Heart right ventricle (tissue), 16 donors: ENCODE measurements at places on chromosomes 5 and 9. TPM values are rescaled to one million over a fixed set of nuclear protein-coding genes. Genes with fewer than 3 reads are reported as not detected.
A peak's percentile ranks its signal among the peaks of the same experiment; 100 is the strongest.

DNA sequence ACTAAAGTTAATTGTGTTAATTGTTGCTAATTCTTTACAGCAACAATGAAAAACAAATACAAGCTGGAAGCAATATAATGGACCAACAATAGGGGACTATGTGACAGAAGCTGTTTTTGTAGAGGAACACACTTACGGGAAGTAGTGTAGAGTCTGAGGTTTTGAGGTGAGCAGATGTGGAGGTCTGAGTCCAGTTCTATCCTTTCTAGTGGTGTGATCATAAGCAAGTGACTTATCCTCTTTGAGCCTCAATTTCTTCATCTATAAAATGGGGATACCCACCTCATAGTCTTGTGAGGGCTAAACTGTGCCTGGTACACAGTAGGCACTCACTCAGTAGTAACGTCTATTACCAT is 28.3 kb downstream of the ALG2 start:
- no peaks in the 10 kb centered on the region for H3K36me3 ChIP-seq
- H3K27ac ChIP-seq, result no peak overlapping the region
- H3K27me3 ChIP-seq, result no peaks in the 10 kb centered on the region

DNA sequence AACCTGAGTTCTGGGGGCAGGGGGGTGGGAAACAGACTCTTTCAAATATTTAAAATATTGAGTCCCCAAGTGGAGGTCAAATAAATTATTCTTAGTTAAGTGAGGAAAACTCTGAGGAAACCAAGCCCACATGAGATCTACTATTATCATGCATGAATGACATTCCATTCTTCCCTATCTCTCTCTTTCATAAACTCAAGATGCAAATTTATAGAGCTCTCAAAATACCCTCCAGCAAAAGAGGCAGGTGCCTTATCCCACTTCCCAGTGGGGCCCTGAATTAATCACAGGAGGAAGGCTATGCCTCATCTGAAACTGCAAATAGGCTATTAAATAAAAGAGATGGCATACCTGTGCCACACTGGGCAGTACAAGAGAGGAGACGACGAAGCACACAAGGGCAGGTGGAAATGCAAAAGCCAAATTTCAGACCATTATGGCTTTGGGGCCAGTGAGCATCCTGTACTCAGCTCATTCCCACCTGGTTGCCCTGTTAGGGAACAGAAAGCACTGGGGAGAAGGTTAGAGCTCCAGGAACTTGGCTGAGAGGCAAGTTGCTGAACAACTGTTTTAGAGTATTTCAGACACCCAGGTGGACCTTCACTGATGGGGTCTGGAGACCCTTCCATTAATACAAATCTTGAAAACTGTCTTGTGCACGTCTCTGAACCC is 102.2 kb upstream of the EQTN start:
- H3K4me3 ChIP-seq, result no peak overlapping the region
- no peaks in the 10 kb centered on the region for H3K36me3 ChIP-seq
- peaks cover 5% of the 10 kb centered on the region for H3K4me1 ChIP-seq
- H3K27ac ChIP-seq, result no peak overlapping the region
- H3K27me3 ChIP-seq, result no peaks in the 10 kb centered on the region

- no peak overlapping the region for H3K27ac ChIP-seq
- peaks cover 9% of the 10 kb centered on the region for H3K4me1 ChIP-seq
- no peaks in the 10 kb centered on the region for H3K36me3 ChIP-seq
- peak; percentile 80 for DNase-seq
These were observed 74.6 kb upstream of the CPLX2 start for GRCh38 chr5:175796536-175797499.

- H3K27me3 ChIP-seq, result no peaks in the 10 kb centered on the region
- no peak overlapping the region for H3K4me3 ChIP-seq
- no peaks in the 10 kb centered on the region for H3K36me3 ChIP-seq
- H3K27ac ChIP-seq, result peak overlapping the region; percentile 66
- DNase-seq, result no peak
- peaks cover 10% of the 10 kb centered on the region for H3K4me1 ChIP-seq
These were observed 16.2 kb downstream of the CDC14B start for GRCh38 chr9:96603305-96604003.

DNA sequence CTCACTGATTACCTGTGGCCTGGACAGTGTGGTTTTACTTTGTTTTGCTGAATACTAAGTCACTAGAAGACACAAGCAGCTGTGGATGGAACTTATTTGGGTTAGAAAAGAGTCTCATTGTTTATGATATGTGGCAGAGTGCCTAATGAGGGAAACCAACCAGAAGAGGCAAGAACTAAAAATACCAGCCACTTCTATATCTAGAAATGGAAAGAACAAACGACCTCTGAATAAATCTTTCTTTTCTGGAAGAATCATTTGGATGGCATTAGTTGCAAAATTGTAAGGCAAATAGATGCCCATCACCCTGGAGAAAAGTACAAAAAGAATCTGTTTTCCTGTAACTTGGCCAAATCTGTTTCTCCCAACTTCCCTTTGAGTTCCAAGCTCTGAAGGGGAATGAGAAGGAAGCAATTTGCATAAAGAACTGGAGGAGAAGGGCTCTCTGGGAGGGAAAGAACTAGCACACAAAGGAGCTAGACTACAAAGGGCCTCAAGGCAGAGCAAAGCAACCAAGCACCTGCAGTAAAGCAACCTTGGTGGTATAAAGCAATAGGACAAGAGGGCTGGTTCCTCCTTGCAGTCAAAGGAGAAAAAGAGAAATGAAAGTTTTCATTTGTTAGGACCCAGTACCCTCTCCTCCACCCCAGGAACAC is 455.4 kb downstream of the CAAP1 start:
- no peaks in the 10 kb centered on the region for H3K27me3 ChIP-seq
- no peaks in the 10 kb centered on the region for H3K4me1 ChIP-seq
- H3K27ac ChIP-seq, result no peak overlapping the region
- no peak for DNase-seq

- no peak overlapping the region for H3K4me3 ChIP-seq
- no peaks in the 10 kb centered on the region for H3K36me3 ChIP-seq
- H3K27me3 ChIP-seq, result no peaks in the 10 kb centered on the region
- H3K4me1 ChIP-seq, result no peaks in the 10 kb centered on the region
- no peak overlapping the region for H3K27ac ChIP-seq
These were observed 405.6 kb downstream of the DMRT2 start for GRCh38 chr9:1455766-1456165.

DNA sequence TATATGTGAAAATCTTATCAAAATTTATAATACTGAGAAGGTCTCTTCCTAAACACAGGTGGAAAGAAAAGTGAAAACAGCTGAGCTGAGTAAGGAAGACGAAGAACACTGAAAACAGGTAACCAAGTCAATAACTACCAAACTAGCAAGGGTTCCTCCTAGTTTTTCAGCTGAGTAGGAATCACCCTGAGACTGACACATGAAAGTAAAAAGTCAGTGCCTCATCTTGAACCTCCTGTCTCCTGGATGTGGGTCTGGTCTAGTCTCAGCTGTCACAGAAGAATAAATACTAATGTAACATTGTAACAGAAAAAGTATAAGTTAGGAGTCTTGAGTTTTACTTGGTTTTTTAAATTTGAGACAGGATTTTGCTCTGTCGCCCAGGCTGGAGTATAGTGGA is 121.0 kb downstream of the MEF2C start:
- H3K36me3 ChIP-seq, result peaks cover 60% of the 10 kb centered on the region
- DNase-seq, result no peak

DNA sequence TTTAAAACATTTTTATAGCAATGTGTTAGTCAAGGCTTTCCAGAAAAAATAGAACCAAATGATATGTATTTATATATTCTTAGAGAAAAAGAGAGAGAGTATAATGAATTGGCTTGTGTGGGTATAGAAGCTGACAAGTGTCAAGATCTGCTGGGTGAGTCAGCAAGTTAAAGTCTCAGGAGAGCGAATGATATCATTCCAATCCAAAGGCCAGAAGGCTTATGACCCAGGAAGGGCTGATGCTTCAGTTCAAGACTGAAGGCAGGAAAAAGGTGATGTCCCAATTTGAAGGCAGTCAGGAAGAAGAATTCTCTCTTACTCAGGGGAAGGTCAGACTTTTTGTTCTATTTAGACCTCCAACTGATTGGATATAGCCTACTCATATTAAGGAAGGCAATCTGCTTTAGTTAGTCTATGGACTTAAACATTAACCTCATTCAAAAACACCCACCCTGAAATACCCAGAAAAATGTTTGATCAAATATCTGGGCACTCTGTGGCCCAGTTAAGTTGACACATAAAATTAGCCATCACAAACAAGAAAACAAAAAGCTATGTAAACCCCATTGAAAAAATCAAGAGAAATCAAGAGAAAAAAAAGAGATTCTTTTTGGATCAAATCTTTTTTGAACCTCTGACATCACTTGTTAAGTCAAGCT is 189.6 kb downstream of the PIK3R1 start:
- H3K4me3 ChIP-seq, result no peak overlapping the region
- H3K36me3 ChIP-seq, result no peaks in the 10 kb centered on the region
- no peaks in the 10 kb centered on the region for H3K4me1 ChIP-seq

DNA sequence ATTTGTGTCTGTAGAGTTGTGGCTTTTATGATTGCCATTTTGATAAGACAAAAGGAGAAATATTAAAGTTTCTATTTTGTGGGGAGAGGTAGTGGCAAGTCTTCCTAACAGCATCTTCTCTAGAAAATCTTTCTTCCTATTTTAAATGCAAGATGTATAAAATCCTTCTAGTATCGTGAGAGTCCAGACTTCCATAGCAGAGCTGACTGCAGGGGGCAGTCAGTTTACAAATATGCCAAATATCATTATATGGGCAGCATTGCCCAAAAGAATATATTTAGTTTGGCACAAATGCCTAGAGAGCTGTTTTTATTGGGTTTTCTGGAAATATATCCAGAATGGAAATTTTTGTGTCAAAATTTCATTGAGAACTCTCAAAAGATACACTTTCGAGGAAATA is 82.1 kb upstream of the ALDH1A1 start:
- H3K27me3 ChIP-seq, result no peaks in the 10 kb centered on the region
- no peaks in the 10 kb centered on the region for H3K36me3 ChIP-seq
- H3K4me1 ChIP-seq, result no peaks in the 10 kb centered on the region
- DNase-seq, result no peak
- H3K4me3 ChIP-seq, result no peak overlapping the region

DNA sequence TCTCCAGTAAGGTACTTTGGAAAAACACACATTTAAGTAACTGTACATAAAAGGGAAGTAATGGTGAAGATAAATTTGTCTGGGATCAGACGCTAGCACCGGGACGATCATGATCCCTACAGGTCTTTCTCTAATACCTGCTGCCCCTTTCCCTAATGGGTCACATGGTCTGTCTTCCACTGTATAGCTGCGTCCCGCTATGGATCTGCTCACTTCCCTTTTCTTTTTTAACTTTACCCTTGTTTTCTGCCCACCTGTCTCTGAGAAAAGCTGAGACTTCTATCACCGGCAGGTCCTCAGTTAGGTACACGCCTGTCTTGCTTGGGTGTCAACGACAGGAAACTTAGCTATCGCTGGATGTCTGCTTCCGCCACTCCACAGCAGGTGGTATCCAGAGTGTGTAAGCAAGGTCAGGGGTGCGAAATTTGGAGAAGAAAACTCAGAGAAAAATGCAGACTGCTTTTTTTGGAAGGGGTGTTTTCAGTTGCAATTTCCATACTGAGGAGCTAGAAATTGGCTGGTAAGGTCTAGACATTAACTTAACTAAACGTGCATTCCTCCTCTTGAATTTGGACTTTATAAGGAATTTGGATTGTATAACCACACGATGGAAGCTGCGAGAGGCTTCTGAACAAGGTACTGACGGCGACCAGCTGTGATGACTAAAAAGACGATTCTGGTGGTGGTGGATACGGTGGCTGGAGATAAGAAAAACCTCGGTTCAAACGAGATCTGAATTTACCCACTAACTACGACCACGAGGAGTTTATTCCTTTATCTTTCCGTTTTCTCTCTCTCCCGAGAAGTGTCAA is 1.1 kb upstream of the ICE1 start:
- H3K27me3 ChIP-seq, result no peaks in the 10 kb centered on the region
- H3K36me3 ChIP-seq, result no peaks in the 10 kb centered on the region
- DNase-seq, result no peak
- peak overlapping the region; percentile 28 for H3K4me3 ChIP-seq

DNA sequence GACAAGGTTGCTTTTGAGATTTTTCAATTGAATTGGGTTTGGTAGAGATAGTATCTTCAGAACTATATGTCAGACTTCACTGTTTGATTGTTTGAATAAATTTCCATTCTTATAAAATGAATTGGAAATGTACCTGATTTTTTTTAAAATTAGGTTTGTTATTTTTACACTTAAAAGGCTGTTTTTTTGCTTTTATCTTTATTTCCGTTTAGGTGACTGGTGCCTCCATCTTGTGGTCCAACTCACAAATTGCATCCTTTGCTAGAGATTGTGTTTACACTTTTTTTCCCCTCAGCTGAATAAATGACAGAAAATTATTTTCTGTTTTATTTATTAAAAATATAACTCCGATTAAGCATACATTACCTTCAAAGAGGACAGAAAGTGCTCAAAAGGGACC is 15.6 kb downstream of the NDUFAF2 start:
- H3K4me1 ChIP-seq, result peaks cover 4% of the 10 kb centered on the region
- no peak overlapping the region for H3K27ac ChIP-seq
- no peaks in the 10 kb centered on the region for H3K27me3 ChIP-seq
- no peaks in the 10 kb centered on the region for H3K36me3 ChIP-seq
- no peak for DNase-seq

GRCh38 chr9:113620377-113621161 is 157.0 kb downstream of the RGS3 start:
- no peaks in the 10 kb centered on the region for H3K36me3 ChIP-seq
- H3K4me3 ChIP-seq, result peak overlapping the region; percentile 15
- no peaks in the 10 kb centered on the region for H3K27me3 ChIP-seq
- peak overlapping the region; percentile 88 for H3K27ac ChIP-seq
- H3K4me1 ChIP-seq, result peaks cover 57% of the 10 kb centered on the region
- peak; percentile 86 for DNase-seq

- peaks cover 2% of the 10 kb centered on the region for H3K4me1 ChIP-seq
- no peak for DNase-seq
- no peaks in the 10 kb centered on the region for H3K36me3 ChIP-seq
- H3K27me3 ChIP-seq, result peaks cover 51% of the 10 kb centered on the region
These were observed 83.0 kb upstream of the IFNE start for GRCh38 chr9:21565155-21565554.

CTSL gene
- total RNA-seq, result 183 TPM

PFN3 gene
- total RNA-seq, result not detected
